ENCODE measurements at places on chromosomes 2 and 18.

- no peak for DNase-seq
These were observed 133.6 kb upstream of the MYT1L start for GRCh38 chr2:2464643-2465042.

GRCh38 chr2:30305235-30305634, 73.9 kb downstream of the LBH start:
- no peak for DNase-seq

DNA sequence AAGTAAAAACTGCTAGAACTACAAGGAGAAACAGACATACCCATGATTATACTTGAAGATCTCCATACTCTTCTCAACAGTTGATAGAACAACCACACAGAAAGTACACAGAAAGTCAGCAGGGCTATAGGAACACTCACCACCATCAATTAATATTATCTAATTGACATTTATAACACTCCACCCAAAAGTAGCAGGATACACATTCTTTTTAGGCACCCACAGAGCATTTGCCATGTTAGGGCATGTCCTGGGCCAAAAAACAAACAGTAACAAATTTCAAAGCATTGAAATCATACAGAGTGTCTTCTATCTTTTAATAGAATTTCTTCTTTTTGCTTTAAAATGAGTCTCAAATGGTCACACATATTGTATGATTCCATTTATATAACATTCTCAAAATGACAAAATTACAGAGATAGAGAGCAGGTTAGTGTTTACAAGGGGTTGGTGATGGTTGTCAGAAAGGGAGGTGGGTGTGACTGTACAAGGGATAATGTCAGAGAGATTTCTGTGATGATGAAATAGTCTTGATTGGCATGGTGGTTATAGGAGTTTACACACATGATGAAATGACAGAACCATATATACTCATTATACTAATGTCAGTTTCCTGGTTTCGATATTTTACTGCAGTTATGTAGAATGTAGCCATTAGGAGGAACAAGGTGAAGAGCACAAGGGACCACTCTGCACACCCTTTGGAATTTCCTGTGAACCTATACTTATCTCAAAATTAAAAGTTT, 82.8 kb downstream of the NCK2 start:
- DNase-seq: no peak

GRCh38 chr2:23286758-23287704, 97.9 kb upstream of the KLHL29 start:
- DNase-seq: no peak

DNA sequence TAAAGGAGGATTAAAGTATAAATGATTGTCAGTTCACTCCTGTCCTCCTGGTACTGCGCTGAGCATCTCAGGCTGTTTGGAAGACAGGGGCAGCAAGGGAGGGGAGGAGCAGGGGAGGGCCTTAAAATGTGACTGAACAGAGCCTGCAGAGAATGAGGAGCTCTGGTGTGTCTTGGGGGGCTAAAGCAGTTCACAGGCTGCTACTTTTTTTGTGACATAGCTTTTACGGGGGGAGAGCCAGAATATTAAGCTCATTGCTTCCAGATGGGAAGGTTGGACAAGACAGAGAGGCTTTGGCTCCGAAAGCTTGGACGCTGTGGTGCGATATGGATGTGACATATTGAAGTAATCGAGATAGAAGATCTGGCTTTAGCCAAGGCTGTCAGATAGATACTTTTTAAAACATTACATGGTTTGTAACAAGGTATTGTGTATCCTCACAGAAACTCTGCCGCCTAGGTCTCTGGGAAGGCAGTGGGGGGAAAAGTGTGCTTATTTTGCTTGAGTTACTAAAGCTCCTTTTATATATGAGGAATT, 40.5 kb downstream of the RDH14 start:
- no peak for DNase-seq

- DNase-seq: no peak
These were observed 73.1 kb downstream of the FTCDNL1 start for GRCh38 chr2:199777916-199778315.

GRCh38 chr2:72734432-72734831, 91.4 kb downstream of the EXOC6B start:
- DNase-seq: no peak

DNA sequence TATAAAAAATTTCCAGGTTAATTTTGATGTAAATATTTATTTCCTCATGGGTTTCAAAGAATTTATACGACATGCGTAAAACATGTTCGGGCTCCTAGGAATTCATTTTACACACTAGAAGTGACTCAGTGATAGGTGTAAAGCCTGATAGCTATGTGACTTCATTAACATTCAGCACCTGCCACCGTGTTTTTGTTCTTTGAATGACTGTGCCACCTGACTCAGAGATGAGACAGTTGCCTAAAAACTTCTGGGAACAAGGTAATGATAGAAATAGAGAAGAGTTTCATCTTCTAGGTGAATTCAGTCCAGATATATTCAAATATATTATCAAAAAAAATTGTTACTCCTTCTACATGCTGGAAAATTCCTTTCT, 10.0 kb downstream of the IL1R2 start:
- DNase-seq: no peak

DNA sequence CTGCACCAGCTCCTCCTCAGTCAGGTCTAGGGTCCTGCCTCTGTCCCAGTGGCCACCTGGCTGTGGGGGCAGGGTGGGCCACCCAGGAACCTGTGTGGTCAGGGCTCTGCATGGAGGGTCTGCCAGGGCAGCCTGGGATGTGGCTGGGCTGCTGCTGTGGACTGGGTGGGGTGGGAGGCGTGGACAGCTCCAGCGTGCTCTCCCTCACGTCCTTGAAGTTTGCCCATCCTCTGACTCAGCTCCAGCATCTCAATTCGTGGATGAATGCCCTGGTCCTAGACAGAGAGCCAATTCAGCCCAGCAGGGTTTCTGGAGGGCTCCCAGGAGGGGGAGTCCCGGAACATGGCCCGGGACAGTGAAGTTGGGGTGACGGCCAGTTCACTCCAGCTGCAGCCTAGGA, 64.3 kb upstream of the EPAS1 start:
- no peak for DNase-seq

- no peak for DNase-seq
These were observed 431.2 kb upstream of the GYPC start for GRCh38 chr2:126224776-126225175.

- DNase-seq: peak; percentile 92
These were observed 11.1 kb upstream of the SCG2 start for GRCh38 chr2:223613017-223613950.

- DNase-seq: no peak
These were observed 58.3 kb downstream of the DOCK10 start for GRCh38 chr2:224983712-224984554.

- no peak for DNase-seq
These were observed 12.6 kb downstream of the MFSD2B start for GRCh38 chr2:24022324-24022974.

DNA sequence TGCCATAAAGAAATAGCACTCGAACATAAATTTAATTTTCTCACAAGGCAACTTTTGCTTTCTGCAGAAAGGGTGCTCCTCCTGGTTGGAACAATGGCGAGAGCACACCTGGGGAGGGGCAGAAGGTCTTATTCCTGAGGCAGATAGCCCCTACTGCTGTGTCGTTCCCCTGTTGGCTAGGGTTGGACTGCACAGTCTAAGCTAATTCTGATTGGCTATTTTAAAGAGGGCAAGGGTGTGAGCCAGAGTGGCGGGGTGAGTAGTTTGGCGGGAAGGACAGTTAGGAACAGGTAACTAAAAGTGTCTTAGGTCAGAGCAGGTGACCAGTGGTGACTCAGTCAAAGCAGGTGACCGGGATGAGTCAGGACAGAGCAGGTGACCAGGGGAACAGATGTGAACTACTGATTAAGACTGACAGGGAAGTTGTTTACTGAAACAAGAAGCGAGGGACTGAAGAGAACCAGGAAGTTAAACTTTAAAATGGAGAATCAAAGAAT, 49.7 kb upstream of the AGAP1 start:
- no peak for DNase-seq

DNA sequence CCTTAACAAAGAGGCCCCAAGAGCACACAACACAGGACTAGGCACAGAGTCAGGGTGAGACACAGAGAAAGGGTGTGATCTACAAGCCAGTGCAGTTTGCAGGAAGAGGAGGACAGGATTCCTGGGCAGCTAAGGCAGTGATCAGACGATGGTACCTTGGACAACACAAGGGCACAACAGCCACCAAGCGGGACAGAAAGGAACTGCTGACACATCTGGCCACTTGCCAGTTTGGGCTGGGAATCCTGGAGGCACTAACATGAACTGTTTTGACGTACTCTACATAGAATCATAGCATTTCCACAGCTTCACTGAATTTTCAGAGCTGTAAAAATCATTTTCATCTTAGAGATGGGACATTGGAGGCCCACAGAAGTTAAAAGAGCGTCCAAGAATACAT, 221.5 kb upstream of the SLC35G4 start:
- DNase-seq: peak; percentile 78

- DNase-seq: peak; percentile 63
These were observed 647 bp downstream of the PSME4 start for GRCh38 chr2:53969968-53970723.

GRCh38 chr2:132740081-132740720, 70.2 kb upstream of the LYPD1 start:
- no peak for DNase-seq

GRCh38 chr2:190031969-190032618, 30.4 kb downstream of the MSTN start:
- DNase-seq: no peak

DNA sequence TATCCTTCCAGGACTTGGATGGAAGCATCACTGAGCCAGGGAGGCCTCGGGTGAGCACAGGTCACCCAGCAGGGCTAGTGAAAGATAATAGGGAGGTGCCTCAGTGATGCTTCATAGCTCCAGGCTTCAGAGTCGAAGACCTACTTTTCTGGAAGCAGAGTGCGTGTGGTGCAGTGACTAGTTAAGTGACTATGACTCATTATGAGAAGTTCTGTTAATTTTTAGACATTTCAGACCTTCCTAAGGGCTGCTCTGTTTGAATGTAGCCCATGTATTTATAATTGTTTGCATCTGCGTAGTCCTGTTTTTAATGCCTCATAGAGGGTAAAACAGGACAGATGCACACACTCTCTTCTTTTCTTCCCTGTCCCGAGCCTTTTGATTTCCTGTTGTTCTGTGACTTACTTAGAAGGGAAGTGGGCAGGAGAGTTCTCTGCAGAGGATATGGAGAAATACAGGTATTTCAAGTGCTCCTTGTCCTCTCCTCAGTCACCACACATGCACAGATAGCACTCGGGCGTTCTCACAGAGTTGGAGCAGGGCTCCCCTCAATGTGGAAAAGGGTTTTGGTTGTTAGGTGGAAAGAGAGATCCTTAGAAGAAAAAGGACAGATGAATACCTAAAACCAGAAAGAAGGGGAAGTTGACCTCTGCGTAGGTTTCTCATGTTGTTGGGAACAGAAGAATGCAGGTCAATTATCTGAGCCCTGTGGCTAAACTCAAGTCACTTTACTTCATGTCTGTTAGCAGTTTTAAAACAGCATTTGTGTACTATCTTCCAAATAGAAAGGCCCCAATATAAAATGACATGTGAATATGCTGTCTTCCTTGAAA, 34.7 kb downstream of the RALB start:
- DNase-seq: no peak

All from aorta (tissue), 5 donors.